ENCODE measurements at places on chromosomes 4 and X. TPM values are rescaled to one million over a fixed set of nuclear protein-coding genes. Genes with fewer than 3 reads are reported as not detected.

The GASK1B gene
- total RNA-seq: 11.8 TPM

GRCh38 chrX:4925911-4926310 lies 1212.5 kb upstream of the PRKX start:
- no peak for DNase-seq

- DNase-seq: no peak
These were observed 15.7 kb upstream of the DUSP21 start for GRCh38 chrX:44828008-44828605.

The RPS6KA6 gene
- total RNA-seq: 2.3 TPM

The MYOZ2 gene
- not detected for total RNA-seq

DNA sequence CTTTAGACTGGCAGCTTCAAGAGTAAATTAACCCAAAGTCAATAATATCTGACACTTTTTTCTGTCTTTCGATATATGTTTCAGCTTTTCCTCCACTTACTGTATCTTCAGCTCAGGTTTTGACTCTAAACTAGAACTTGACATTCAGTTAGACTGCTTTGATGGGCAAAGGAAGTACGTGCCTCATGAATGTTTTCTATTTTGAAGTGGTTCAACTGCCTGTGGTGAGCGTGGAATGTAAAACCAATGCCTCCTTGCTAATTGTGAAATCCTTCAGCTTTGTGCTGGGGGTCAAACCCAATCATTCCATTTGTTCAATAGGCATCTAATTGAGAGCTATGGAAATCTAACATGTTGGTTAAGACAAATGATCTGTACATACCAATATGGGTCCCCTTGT lies 857.0 kb upstream of the HTR2C start:
- DNase-seq: no peak

Measured in osteocyte (in vitro differentiated cells).